ENCODE measurements at places on chromosomes 1 and 21.

DNA sequence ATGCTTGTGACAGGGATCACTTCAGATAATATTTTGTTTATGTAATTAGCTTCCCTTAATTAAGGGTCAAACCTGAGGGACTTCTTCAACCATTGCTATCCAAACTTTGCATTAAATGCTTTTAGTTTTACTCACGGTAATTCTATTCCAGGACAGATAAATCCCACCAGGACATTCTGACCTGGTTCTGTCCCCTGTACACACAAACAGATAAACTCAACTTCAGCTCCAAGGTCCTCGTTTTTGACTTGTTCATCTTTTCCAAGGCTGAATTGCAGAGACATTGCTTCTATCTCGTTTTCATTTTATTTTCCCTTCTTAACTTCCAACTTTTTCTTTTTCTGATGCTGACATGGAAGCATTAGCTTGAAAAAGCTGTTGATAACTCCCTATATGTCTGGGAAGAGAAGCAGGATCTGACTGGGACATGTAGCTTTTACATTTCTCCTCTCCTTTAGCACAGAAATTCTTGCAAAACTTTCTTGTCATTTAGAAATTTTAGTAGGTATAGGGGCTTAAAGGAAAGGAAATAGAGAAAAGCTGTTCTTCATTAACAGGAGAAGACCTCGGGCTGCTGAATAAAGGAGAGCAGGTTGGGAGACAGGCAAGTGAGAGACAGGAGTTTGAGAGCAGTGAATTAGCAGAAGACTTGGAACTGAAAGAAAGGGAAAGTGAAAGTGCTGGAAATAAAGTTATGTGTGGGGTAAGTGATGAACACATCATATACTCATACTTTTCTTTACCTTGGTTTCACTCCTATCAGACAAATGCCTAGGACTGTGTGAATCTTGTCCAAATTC is 231.7 kb upstream of the B3GALT2 start:
- DNase-seq: no peak

DNA sequence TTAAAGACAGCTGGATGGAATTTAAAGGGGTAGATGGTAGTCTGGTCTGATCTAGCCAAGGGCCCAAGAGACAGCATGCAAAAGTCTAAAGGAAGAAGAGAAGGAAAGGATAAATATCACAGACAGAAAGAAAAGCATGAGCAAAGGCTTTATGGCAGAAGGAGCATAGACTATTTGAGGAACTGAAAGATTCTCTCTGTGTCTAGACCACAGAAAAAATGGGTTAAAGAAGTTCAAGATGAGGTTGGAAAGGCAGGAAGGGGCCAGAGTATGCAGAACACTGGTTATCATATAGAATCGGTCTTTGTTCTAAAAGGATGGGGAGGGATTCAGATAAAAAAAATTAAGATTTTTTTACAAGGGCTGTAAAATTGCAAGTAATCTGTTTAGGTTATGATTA is 136.8 kb upstream of the SGIP1 start:
- no peak for DNase-seq

DNA sequence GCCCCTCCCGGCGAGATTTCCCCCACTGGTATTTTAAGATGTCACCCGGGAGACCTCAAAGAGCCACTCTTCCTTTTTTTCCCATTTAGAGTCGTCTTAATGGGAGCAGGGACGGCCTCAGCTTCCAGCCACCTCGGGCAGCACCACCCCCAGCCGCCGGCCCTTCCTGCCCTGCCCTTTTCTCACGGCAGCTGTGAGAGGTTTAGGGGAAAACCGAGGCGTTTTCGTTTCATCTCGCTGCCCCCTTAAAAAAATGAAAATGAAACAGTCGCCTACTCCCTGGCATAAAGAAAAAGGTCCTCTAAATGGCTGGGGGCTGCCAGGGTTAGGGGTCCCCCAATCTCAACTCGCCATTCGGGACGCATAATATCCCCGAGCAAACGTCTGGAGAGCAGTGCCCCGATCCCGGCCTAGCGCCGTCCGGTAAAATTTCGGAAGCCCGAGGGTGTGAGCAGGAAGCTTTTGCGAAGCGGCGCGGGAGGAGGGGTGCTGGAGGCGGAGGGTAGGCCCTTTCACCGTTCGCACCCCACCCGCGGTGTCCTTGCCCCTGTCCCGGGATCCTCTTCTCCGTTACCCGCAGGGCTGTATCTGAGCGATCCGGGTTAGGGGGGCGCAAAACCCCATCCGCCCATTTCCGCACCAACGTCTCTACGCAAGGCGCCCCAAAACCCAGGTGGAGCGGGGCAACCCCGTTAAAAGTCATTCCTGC is 1.2 kb downstream of the RUNX3 start:
- DNase-seq: no peak

DNA sequence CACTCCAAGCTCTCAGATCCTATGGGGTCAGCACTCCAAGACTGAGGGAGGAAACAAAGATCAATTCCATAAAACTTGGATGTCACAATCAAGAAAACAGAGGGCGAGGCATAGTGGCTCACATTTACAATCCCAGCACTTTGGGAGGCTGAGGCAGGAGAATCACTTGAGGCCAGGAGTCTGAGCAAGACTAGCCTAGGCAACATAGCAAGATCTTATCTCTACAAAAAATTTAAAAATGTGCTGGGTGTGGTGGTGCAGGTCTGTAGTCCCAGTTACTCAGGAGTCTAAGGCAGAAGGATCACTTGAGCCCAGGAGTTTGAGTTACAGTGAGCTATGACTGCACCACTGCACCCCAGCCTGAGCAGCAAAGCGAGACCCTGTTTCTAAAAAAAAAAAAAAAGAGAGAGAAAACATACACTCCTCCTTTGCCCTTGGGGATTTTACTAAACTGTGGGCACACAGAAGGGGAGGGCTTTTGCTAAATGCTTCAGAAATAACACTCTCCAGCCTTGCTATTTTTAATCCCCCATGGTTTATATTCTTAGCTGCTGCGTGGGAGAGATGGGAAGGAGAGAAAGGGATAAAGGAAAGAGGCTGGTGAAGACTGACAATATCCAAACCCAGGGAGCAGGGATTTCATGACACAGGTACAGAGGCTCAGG is 18.1 kb downstream of the ARHGEF2 start:
- no peak for DNase-seq

- DNase-seq: no peak
Measured at GRCh38 chr1:23763041-23763577, 15.1 kb upstream of the PITHD1 start.

DNA sequence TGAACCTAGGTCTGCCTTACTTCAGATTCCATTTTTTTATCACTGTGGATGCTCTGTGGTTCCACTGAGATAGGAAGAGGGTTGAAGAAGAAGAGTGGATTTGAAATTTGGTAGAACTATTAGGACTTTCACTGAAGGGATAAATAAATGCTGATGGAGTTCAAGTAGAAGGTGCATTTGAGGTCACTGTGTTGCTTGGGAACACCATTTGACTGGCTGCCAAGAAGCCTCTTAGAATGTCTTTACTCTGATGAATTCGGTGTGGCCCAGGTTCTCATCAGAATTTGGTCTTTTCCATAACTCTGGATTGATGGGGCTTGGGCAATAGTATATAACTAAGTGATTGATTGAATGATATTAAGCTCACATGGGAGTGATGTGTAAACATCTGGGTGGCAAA is 11.9 kb downstream of the XPR1 start:
- DNase-seq: no peak

DNA sequence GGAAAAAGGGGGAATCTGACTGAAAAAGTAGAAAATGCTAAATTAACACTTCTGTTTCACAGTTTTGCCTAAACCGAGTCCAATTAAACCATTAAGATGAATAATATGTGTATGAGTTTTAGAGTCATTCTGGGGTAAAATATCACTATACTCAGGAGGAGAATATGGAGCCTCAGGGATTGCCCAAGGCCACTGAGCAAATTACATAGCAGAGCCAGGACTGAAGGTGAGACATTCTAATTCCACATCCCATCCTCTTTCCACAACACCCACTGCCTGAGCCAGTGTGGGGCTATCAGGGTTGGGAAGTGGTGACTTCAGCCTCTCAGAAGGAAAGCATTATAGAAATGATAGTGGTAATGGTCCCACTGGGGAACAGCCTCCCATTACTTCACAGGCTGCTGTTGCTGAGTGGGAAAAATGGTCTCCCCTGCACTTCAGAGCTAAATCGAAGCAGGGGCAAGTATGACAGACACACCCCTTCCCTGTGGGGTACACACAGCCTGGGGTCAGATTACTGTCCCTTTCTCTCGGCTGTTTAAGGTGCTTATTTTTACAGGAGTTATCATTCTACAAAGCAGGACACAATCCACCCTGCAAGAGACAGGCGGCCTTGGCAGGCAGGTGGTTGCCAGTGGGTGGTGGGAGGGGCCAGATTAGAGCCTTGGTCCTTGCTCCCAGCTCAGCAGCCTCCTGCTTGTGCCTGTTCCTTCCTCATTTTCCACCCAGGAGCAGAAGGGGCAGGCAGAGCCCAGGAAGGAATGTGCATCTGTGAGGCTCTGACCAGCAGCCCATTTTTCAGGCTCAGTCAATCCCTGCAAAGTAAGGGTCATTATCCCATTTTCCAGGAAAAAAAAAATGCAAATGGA is 9.5 kb upstream of the BCAR3 start:
- no peak for DNase-seq

DNA sequence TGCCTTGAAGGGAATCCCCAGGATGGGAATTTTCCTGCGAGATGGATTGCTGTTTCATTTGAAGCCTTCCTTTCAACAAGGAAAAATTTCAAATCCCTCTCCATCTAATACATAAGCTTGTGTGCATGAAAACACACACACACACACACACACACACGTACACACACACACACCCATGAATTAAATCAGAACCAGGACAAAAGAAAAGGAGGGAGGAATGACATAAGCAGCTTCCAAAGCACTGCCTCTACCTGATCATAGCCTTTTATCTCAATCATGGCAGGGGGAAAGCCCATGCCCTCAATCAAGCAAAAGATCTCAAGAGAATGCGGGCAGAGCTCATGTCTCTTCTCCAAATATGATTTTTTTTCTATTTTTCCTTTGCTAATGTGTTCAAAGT is 139.7 kb downstream of the SLC44A5 start:
- DNase-seq: no peak

GRCh38 chr1:9126511-9126910 is 2.4 kb downstream of the GPR157 start:
- no peak for DNase-seq

DNA sequence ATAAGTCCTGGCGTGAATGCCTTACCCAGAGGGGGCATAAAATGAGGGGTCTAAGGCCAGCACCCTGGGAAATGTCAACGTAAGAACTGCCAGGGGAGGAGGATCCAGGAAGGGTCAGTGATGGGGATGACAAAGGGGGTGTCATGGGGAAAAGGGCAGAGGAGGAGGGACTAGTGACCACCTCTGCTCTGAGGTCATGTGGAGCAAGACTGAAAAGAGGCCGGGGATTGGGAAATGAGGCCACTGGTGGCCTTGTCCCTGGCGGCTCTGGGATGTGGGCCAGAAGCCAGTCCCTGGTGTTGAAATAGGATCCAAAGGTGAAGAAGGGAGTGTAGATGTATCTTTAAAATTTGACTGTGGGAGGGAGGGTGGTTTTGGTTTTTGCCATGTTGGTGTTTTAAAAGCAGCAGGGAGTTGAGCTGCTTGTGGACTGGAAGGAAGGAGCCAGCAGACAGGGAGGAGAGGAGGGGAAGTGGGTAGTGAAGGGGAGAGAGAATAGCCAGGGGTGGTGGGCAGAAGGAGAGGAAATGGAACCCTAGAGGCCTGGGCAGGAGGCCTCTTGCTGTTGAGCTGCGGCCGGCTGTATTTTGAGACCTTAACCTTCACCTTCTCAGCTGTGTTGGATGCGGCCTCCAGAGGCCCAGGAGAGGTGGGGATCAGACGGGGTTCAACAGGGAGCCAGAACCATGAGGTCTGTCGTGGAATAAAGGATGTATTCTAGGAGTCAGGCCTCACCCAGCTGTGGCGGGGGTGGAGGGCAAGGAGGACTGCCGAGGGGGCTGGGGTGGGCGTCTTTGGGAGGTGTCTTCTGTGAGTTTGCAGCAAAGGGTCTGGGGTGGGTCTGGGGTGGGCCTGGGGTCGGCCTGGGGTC is 92.5 kb downstream of the DHRS3 start:
- no peak for DNase-seq

DNA sequence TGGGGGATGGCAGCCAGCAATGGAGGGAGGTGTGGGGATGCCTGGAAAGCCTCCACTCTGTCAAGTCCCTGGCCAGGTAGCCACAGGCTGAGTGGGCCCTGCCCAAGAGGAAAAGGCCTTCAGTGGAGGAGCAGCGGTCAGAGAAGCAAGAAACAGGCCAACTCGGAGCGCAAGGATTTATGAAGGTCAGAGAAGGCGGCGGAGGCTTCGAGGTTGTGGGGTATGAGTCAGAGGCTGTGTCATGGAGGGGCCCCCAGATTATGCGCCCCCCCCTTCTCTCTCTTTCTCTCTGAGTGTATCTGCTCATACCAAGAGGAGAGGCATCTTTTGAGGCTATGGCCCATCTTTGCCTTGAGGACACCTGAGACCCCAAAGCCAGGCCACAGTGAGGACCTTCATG is 99.5 kb downstream of the CASZ1 start:
- no peak for DNase-seq

DNA sequence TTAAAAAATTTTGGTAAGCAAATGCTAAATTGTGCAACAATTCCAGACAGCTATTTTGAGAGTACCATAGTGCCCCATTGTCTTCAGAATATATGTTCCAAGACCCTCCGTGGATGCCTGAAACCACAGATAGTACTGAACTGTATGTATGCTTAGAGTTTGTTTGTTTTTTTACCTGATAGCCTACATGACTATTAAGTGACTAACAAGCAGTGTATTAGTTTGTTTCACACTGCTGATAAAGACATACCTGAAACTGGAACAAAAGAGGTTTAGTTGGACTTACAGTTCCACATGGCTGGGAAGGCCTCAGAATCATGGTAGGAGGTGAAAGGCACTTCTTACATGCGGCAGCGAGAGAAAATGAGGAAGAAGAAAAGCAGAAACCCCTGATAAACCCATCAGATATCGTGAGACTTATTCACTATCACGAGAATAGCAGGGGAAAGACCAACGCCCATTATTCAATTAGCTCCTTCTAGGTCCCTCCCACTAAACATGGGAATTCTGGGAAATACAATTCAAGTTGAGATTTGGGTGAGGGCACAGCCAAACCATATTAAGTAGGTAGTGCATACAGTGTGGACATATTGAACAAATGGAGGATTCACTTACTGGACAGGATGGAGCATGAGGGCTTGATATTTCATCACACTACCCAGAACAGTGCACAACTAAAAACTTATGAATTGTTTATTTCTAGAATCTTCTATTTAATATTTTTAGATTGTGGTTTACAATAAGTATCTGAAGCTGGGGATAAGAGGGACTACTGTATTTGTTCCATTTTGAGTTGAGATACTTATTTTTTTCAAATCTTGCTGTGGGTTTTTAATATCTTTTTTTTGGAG is 78.5 kb downstream of the LHX9 start:
- DNase-seq: no peak

All from right hindlimb (tissue), 1 donor.